Heart left ventricle (tissue), 16 donors: ENCODE measurements at places on chromosomes 2 and 18. TPM values are rescaled to one million over a fixed set of nuclear protein-coding genes. Genes with fewer than 3 reads are reported as not detected.

Gene FBXO41
- total RNA-seq: 1.5 TPM

Gene SCN3A
- 0.58 TPM for total RNA-seq

DNA sequence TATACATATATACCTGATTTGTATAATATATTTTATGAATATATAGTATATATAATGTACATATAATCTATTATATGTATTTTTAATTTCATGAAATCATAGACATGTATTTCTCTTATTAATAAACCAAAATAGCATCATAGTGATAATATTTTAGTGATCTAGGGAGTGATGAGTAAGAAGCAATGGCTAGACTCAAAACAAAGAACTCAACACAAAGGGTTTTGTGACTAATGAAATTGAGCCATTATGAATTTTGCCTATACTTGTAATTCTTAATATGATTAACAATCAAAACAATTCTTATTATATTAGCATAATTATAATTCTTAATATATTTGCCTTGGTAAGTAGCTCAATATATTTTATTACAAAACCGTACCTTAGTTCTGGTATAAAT is 1614.1 kb upstream of the TMEFF2 start:
- DNase-seq: no peak

DNA sequence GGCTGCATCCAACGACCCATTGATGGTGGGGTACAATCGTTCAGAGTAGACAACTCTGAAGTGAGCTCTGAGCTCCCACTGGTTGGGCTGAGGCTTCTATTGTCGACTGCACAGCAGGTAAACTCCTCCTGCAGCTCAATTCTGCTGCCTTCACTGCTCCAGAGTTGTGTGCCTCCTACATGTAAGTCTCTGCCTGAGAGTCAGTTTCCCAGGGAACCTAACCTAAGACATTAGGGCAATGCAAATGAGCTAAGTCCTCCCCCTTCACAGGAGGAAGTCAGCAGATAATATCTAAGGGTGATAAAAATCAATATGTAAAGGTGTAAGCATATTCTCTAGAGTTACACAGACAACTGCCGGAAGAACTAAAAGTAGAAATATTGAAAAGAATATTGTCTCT is 22.5 kb upstream of the ACYP2 start:
- DNase-seq: no peak

GRCh38 chr2:73292316-73292905 is 937 bp downstream of the EGR4 start:
- DNase-seq: no peak

Gene CTDSP1
- 86.9 TPM for total RNA-seq

DNA sequence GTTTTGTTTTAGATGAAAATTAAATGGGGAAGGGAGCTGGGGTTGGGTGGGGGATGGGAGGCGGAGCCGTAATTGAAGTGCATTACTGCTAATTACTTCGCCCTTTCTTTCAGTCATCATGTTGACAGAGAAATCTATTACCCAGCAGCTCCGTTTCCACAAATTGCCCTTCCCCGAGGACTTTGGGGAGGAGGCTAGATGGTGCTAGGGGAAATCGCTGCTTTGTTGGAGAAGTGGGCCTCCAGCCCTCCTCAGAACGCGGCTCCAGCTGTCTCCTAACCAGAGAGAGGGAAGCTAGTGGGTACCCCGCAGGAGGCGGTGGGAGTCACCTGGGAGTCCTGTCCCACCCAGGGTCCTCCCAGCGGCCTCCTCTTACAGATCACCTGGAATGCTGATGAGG is 130.9 kb upstream of the MYCN start:
- no peak for DNase-seq

- no peak for DNase-seq
Observed at GRCh38 chr2:214830794-214831346, 21.4 kb upstream of the BARD1 start.

GRCh38 chr18:68742206-68742605 is 27.3 kb upstream of the TMX3 start:
- no peak for DNase-seq

DNA sequence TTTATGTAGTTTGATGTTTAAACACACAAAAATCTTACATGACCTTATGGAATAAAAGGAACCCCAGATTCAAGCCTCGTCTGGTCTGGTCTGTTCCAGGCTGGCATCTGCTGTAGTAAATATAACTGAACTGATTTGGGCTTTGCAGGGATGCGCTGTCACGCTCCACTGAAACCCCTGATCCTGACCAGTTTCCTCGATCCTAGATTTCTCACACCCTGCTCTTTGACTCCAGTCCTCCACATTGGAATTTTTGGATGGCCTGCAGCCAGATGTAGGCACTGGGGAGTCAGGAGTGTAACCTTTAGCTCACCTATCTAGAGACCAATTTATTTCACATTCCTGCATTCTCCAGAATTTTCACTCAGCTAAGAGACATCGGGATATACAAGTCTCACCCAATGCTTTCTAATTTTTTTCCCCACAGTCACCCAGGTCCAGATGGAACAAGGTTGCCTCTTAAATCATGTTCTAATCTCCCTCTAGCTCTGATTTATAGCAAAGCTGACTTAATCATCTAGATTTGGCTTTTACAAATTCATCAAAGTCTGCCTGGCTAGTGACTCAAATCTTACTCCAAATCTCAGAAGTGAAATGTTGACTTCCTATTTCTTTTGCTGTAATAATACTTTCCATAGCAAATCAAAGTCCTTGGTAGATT is 219.6 kb downstream of the CD226 start:
- DNase-seq: no peak

Gene CFAP65
- total RNA-seq: not detected

GRCh38 chr2:159900343-159900742 is 102.3 kb upstream of the CD302 start:
- no peak for DNase-seq

GRCh38 chr2:238487652-238488346 is 61.1 kb downstream of the ASB1 start:
- DNase-seq: no peak

DNA sequence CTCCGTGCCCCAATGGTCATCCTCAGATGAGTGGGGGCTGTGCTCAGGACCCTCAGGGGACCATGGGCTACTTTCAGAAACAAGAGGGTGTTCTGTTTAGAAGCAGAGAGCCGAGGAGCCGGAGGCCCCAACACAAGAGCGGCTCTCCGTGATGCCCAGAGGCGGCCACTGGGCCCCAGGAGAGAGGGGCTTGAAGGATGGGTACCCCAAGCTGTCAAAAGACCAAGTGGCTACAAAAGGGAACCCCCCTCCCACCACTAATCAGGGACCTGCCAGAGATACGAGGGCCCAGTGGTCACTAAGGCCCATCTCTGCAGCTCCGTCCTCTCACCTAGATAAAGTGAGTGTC is 93.6 kb downstream of the HDAC4 start:
- DNase-seq: no peak

DNA sequence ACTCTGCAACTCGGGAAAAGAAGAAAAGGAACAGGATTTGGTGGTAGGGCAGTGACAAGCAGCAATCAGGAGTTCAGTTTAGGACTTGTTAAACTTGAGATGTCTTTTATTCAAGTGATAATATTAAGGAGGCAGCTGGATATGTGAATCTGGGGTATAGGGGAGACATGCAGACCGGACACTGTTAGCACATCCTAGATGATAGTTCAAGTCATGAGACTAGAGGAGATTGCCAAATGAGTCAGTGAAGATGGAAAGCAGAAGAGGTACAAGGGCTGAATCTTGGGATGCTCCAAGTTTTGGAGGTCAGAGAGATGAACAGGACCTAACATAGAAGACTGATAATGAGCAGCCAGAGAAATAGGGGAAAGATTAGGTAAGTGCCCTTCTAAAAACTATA is 69.5 kb upstream of the PSME4 start:
- DNase-seq: no peak

DNA sequence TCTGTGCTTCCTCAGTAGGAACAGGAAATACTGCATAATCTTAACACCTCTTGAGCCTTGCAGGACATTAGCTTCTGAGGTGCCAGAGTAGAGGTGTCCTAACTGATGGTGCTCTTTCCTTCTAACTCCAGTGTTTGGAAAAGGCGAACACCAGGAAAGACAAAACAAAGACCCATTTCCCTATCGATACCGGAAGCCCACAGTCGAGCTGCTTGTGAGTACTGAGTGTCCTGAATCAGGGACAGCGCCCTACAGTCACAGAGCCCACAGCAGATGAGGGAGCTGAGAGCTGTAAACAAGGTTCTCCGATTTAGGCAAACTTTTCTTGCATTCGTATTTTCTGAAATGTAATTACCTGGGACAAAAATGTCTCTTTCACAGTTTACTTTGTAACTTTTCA is 50.7 kb downstream of the SLC14A2 start:
- DNase-seq: no peak

GRCh38 chr18:76658627-76659026 is 163.6 kb upstream of the ZNF516 start:
- DNase-seq: no peak

- DNase-seq: peak; percentile 54
Observed at GRCh38 chr2:70087702-70088597, 673 bp downstream of the PCBP1 start.

GRCh38 chr2:185012643-185013042 is 414.3 kb downstream of the ZNF804A start:
- DNase-seq: no peak

- DNase-seq: no peak
Observed at GRCh38 chr2:27306136-27306535, 2.1 kb downstream of the UCN start.

- no peak for DNase-seq
Observed at GRCh38 chr2:68238955-68239822, 13.1 kb downstream of the PPP3R1 start.

- DNase-seq: no peak
Observed at GRCh38 chr2:58539973-58540372, 298.8 kb upstream of the FANCL start.

GRCh38 chr2:176492583-176492982 is 223.3 kb downstream of the MTX2 start:
- DNase-seq: no peak

DNA sequence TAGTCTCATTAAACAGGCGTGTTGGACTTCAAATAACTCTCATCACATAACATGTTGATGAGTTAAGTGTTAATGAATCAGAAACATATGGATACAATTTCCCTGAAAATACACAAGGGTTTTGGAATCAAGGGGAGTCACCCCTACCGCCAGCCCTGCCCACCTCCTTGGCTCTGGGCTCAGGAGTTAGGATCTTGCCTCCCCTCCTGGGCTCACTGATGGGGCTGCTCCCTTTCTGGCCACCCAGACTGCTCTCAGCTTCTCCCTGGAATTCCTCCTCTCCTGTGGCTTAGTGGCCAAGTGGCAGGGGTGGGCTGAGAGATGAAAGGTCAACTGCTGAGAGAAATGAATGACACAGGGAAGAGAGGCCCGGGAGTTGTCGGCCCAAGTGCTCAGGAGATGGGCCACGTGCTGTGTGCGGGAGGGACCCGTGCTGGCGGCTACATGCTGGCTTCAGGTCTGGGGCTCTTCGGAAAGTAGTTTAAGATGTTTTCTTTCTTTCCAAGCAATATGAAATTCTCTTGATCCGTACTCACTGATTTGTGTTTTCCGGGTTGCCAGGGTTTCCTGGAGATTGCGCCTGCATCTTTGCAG is 55.8 kb upstream of the TNP1 start:
- no peak for DNase-seq

DNA sequence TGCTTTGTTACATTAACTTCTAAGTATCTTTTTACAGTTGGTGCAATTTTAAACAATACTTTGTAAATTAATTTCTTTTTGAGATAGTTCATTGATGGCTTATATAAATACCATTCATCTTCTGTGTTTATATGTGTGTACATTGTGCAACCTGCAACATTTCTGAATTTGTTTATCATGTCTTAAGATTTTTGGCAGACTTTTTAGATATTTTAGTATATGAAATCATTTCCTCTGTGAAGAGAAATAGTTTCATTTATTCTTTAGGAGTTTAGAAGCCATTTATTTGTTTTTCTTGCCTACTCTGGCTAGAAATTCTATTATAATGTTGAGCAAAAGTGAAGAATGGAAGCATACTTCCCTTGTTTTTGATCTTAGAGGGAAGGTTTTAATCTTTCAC is 337.8 kb upstream of the DSEL start:
- no peak for DNase-seq

DNA sequence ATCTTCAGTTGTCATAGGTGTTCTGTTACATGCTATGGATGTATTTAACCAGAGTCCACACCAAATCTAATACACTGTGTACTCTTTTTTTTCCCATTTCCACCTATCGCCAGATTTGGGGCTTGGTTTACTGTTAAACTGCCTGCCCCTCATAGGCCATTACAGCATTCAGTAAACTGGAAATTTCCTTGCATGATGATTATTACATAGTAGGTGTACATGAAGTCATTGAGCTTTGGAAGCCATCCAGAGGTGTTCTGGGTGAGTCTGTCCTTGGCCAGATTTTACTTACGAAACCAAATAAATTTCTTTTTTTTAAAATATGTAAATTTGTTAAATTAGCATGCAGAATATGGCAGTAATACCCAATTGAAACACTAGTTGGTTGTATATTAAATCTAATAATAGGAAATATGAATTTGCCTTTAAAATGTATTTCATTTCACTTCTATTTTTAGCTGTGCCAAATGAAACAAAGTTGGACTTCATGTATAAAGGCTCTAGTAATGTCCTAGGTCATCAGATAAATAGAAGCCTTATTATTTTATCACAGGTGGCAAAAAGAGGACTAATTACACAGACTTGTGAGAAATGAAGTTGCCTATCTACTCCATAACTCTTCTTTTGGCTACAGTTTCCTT is 60.7 kb downstream of the COMMD1 start:
- no peak for DNase-seq

GRCh38 chr2:207683879-207684627 is 27.4 kb upstream of the CCNYL1 start:
- no peak for DNase-seq

Gene CD28
- total RNA-seq: 8.0 TPM

Gene KHK
- 1.5 TPM for total RNA-seq

GRCh38 chr2:12658310-12658945 is 58.3 kb upstream of the TRIB2 start:
- no peak for DNase-seq
